ENCODE measurements at places on chromosomes 6 and 20.

- no peak for DNase-seq
Measured at GRCh38 chr20:49993301-49993751, 10.5 kb downstream of the SNAI1 start.

DNA sequence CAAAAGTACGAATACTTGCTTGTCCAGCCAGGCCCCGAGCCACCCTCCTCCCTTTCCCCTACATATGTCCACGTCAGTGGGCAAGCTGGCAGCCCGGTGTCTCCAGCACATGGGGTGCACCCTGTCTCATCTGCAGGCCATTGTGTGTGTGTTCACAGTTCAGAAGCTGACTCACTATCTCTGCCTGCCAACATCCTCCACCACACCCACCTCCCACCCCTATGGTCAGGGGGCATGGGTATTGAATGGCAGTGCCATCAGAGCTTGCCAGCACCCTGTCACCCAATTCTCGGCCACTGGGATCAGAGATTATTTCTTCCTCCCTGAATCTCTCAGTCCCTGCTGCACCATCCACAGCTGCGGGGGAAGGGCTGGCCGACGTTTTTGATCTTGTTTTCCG lies 195.7 kb downstream of the FARS2 start:
- DNase-seq: no peak

GRCh38 chr6:167788563-167788903 lies 38.2 kb upstream of the AFDN start:
- DNase-seq: no peak

DNA sequence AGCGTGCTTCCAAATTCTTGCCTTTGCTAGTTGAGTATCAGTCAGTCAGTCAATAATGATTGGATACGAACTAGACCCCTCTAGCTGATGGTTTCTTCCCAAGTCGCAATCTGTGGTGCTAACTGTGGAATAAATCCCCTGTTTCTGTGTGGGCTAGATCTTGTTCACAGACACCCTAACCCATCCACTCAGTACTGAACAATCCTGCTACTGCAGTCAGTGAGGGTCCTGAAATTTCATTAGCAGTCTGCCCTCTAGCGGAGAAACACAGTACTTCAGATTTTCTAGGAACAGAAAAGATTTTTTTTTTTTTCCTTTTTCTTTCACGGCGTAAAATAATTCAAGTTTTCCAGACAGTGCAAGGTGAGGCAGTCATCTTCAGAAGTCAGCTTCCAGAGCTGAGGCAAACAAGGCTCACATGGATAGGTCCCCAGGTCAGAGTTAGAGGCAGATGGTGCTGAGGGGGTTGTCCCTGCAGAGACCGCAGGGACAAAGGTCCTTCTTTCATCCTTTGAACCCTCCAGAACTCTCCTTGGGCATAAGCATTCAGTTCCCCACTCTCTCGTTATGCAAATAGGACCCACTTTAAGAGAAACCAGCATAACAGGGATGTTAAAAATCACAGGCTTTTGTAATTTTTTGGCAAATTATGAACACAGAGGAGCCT lies 119.6 kb downstream of the SCML4 start:
- DNase-seq: no peak

DNA sequence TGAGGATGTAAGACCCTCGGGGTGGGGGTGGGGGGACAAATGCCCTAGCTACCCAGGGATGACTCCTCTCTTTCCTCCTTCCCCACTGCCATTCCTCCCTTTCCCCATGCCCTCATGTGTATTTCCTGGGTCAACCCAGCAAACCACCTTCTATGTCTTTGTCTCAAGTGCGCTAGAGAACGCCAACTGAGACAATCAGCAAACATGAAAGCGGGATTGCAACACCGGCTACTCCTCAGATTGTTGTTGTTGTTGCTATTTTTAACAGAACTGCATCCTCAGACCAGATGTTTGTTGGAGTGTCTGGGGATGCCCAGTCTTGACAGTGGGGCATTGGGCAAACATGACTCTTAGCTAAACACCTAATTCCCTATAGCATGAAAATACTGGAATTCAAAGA lies 39.3 kb upstream of the HIVEP1 start:
- DNase-seq: no peak

GRCh38 chr6:51077821-51078518 lies 259.3 kb downstream of the TFAP2B start:
- no peak for DNase-seq

DNA sequence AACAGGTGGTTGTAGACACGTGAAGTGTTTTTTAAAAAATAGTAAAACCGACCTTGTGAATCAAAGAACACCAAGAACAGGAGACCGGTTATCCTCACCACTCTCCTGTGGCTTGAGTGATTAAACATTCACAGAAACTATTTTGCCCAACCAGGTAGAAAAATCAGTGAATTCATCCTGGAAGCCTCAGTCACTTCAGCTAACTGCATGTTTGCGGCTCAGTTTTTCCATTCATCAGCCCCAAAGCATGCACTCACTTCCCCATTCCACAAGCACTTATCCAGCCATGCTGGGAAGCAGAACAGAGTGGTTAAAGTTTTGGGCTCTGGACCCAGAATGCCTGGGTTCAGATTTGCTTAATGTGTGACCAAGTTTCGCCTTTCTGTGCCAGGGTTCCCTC lies 2.4 kb downstream of the LRRN4 start:
- no peak for DNase-seq

GRCh38 chr6:56786256-56786655 lies 143.6 kb upstream of the DST start:
- DNase-seq: no peak

- DNase-seq: no peak
Measured at GRCh38 chr6:154653853-154654252, 79.4 kb upstream of the SCAF8 start.

GRCh38 chr6:149084026-149084425 lies 233.5 kb upstream of the TAB2 start:
- no peak for DNase-seq

DNA sequence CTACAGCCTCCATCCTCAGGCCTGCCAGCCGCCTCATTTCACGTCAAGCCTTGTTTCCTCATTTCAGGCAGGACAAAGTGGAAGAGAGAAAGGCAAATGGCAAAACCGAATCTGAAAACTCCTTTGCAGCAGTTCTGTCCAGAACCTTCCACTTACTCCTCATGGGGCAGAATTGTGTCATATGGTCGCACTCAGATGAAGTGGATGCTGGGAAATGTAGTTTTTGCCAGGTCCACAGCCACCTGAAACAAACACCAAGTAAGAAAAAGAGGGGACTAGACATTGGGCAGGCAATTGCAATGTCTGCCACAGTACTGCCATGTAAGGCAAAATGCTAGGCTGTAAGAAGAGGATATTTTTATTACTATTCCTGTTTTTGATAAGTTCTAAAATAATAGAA lies 44.9 kb downstream of the ISM1 start:
- DNase-seq: no peak

DNA sequence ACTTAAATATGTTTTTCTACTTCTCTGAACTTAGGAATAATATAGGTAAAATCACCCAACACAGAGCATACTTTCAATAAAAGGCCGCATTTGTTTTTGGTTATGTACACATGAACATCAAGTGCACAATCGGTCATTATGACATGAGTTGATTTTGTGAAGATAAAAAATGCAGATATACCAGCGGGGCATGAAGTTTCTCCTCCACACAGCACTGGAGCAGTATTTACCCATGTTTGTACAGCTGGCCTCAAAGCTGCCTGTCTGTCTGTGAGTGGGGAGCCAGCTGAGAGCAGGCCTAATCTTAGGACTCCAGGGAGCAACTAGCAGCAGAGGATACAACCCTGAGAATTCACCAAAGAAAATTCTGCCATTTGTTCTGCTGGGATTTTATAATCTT lies 206.5 kb downstream of the TPBG start:
- DNase-seq: no peak
